H1 (cell line): ENCODE measurements at places on chromosomes 6 and 20. TPM values are rescaled to one million over a fixed set of nuclear protein-coding genes. Genes with fewer than 3 reads are reported as not detected.

The DNMT3B gene
- 1,016 and 1,038 TPM in 2 replicates for total RNA-seq

GRCh38 chr6:135411339-135411738 lies 86.2 kb downstream of the AHI1 start:
- no peaks in the 10 kb centered on the region for H3K36me3 ChIP-seq
- H3K27me3 ChIP-seq: no peaks in the 10 kb centered on the region

DNA sequence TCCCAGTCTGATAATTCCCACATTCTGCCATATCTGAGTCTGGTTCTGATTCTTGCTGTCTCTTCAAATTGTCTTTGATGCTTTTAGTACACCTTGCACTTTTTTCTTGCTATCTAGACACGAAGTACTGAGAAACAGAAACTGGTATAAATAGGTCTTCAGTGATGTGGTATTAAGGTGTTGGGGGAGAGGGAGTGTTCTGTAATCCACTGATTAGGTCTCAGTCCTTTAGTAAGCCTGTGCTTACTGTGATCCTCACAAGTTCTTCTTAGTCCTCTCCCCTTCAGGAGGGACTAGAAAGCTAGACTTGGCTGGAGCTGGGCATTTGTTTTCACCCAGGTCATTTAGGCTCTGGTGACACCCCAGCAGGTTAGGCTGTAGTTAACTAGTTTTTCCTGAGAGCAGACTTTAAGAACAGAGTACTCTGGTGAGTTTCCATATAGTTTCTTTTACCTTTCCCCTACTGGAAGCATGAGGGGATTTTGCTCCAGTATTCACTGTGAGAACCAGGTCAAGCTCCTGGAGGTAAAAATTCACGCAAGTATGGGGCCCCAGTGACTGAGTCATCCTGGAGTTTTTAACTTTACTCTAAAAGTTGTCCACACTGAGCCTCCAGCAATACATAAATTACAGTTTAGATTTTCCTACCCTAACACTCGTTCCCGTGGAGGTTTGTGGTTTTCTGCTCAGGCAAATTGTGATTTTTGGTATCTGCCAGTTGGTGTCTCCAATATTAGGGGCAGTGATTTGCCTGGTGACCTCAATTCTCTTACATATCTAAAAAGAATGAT lies 154.6 kb downstream of the CDKAL1 start:
- no peaks in the 10 kb centered on the region for H3K27me3 ChIP-seq
- H3K27ac ChIP-seq: no peak overlapping the region
- no peaks in the 10 kb centered on the region for H3K36me3 ChIP-seq
- no peak overlapping the region for H3K4me3 ChIP-seq
- peaks cover 4% of the 10 kb centered on the region; the same call in 1 of the 2 replicates for H3K4me1 ChIP-seq

DNA sequence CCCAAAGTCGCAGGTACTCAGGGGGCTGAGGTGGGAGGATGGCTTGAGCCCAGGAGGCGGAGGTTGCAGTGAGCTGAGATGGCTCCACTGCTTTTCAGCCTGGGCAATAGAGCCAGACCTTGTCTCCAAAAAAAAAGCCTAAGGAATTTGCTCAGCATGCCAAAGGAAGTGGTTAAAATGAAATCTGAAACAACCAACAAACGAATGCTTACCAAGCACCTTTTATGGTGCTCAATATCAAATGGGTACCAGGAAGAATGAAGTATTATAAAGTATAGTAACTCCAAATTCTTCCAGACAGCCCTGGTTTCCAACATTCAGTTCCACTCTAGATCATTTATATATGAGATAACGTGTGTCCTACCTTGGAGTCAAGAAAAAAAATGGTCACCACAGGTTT lies 14.0 kb downstream of the GMDS start:
- H3K27me3 ChIP-seq: no peaks in the 10 kb centered on the region
- peaks cover 5% of the 10 kb centered on the region for H3K4me1 ChIP-seq
- no peak overlapping the region for H3K4me3 ChIP-seq
- DNase-seq: no peak

The PCK1 gene
- not detected in 2 replicates for total RNA-seq

The GHRH gene
- not detected in 2 replicates for total RNA-seq

The SMIM26 gene
- total RNA-seq: 69.8 and 73.0 TPM in 2 replicates

The CDKAL1 gene
- 22.7 and 24.6 TPM in 2 replicates for total RNA-seq

DNA sequence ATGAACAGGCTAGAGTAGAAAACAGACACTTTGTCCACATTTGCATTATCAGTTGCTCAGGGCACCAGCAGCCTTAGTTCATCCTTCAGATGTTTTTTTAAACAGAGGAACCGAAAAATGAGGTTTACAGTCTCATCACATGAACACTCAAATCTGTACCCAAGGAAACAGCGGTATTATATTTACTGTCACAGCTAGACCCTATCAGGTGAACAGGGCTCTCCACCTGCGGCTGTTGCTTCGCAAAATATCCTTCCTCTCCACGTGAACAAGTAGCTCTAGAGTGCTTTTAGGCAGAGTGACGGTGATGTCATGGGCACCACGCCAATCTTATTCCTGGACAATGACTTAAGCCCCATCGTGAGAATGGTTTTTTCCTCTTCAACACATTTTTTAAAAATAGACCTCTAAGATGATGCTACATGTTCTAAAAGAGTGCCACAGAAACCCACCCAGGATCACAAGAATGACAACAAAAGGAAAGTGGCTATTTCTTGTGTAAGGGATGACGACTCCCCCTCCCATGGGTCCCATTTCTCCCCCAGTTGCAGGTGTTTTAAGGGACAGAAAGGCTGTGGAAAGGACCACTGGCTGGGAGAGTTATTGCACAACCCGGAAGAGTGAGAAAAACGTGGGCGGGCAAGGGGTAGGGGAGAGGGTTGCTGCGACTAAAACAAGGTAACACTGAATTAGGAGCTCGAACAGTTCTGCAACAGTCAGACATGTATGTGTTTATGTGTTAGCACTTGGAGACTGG lies 77.7 kb downstream of the EFHC1 start:
- no peak for DNase-seq
- H3K4me1 ChIP-seq: no peaks in the 10 kb centered on the region
- no peaks in the 10 kb centered on the region for H3K36me3 ChIP-seq

DNA sequence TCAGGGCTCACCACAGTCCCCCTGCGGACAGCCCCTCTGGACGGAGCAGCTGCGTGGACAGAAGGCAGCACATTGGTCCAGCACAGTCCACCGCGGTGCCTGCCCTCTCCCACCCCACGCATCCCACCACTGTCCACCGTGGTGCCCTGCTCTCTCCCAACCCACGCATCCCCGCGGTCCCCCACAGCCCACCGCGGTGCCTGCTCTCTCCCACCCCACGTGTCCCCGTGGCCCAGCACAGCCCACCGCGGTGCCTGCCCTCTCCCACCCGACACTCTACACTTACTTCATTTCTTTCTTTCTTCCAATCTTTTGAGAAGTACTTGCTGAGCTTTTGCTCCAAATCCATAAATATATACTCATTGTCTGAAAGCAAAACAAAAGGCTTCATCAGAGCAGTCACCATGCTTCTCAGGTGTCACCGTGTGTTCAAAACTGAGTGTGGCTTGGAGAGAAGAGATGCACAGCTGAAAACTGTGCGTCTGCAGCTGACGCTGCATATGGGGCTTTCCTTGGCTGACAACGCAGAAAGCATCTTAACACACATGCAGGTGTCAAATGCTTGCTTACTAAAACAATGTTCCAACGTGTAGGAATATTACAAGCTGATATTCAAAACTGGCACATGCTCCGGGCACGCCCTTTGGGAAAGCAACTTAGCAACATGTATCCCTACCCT lies 11.8 kb downstream of the FRMD1 start:
- H3K27ac ChIP-seq: no peak overlapping the region
- H3K36me3 ChIP-seq: no peaks in the 10 kb centered on the region
- H3K4me1 ChIP-seq: no peaks in the 10 kb centered on the region; the same call in 1 of the 2 replicates
- no peak overlapping the region for H3K4me3 ChIP-seq
